ENCODE measurements at places on chromosomes 3 and 15.

- DNase-seq, result no peak
These were observed 22.5 kb downstream of the DMXL2 start for GRCh38 chr15:51600114-51600513.

GRCh38 chr15:79954661-79955060 is 16.3 kb downstream of the BCL2A1 start:
- DNase-seq, result peak; percentile 66

DNA sequence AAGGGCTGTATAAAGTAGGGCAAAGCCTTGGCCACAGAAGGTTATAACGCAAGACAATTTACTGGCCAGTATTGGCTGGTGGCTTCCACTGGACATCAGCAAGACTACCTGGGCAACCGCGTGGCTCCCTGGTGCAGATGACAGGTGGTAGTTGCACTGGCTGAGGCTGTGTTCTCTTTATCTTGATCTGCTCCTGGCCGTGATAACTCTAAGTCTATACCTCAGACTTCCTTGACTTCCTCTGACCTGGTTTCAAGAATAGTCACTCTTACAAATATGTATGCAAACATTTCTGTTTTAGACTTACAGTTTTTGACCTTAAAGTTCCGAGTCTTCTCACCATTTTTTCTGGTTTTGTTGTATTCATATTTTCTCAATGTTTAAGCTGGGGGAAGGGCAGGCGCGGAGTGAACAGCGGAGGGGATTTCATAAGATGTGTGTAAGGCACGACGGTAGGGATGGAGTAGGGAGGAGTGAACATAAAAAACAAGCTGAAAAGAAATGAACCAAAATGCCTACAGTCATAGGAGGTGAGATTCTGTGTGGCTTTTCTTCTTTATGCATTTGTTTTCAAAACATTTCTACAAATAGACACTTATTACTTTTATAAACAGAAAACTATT is 15.2 kb upstream of the TMEM212 start:
- no peak for DNase-seq

DNA sequence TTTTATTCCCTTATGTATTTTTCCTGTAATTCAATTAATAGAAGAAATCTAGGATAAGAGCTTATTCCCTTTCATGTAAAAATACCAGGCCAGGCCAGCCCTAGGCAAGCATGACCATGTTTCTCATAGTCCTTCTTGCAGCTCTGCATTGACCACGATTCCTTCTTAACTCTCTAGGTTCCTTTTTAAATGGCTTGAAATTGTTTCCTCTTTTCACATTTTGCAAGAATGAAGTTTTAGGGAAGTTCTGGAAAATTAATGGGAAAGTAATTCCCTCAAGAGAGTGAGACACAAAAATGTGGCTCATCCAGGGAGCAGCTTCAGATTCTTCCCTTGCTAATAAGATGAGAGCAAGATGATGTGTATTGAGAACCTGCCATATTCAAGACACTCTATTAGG is 116.5 kb upstream of the FGF7 start:
- no peak for DNase-seq

DNA sequence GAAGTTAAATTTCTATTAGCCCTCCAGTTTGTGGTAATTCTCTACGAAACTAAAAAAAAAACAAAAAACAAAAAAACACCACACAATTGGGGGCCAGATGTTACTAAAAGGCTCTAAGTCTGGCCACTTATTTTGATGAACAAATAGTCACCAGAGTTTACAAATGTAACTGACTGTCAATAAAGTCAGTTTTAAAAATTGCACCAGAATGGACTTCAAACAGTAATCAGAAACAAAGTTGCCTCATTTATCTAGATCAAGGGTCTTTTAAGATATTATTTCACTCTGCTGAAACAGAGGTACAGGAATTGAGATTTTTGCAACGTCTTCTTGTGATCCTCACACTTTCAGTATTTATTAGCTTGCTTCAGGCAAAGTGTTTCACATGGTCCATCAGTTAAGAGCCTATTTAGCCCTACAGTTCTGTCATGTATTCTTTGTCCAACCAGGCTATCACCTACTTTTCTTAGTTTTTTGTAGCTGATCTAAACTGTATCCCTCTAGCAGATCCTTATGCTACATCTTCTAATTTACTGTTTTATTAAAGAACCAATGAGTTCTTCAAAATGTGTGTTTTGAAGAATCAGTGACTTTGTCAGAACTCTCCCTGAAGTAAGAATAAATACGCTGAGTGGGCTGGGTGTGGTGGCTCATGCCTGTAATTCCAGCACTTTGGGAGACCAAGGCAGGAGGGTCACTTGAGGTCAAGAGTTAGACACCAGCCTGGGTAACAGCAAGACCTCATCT is 74.7 kb downstream of the ANKRD28 start:
- DNase-seq, result no peak

DNA sequence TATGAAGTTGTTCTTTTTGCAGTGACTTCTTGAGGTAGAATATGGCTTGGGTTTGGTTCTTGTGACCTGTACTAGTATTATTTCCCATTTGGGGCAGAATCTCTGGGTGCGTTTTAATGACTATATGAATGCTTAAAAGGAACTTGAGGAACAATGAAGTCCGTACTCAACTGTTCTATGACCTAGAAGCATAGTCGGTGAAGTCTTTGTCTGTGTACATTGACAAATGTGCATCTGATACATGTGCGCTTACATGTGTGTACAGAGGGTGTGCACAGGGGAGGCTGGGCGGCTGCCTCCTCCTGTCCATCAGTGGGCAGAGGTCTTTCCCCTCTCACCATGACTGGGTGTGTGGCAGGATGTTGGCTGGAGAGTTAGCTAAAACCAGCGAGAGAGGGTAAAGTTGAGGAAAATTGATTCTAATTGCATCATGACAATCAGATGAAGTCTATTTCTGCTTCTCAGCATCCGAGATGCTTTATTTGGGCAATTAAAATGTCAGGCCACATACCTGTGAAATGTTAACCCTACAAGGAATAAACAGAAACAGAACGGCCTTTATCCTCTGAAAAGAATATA is 1.0 kb upstream of the NR2F2 start:
- DNase-seq, result no peak

DNA sequence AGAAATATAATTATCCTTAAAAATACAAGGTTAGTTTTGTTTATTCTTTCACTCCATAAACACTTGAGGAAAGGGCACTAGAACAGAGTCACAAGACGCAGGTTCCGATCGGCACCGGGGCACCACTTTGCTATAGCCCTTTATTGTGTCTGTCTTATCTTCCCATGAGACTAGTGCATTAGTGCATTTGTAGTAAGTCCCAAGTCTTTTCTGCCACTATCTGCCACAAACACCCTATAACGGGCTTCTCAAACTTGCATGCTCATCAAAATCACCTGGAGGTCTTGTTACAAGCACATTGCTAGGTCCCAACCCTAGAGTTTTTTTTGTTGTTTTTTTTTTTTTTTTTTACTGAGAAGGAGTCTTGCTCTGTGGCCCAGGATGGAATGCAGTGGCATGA is 213.1 kb downstream of the FOXP1 start:
- no peak for DNase-seq

- no peak for DNase-seq
These were observed 72.6 kb upstream of the DPH6 start for GRCh38 chr15:35618260-35619188.

DNA sequence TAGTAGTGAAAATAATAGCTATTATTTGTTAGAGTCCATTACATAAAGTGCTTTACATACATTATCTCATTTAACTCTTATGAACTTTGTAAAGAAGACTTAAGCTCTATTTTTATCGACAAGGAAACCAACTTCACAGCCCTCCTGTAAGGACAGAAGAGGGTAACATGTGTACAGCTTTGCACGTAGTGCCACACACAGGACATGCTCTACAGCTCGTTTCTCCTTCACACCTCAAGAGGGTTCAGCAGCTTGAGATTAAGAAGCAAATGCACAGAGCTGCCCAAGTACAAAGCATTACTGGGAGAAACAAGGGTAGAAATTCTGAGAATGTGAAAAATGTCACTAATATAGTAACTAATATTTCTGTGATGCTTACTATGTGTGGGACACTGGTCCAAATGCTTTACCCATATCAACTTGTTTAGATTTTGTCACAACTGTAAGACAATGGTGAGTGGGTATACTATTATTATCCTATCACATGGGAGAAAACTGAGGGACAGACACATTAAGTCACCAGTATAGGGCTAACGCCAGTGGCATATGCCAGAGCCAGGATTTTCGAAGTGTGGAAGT is 327.8 kb downstream of the CTNNB1 start:
- no peak for DNase-seq

DNA sequence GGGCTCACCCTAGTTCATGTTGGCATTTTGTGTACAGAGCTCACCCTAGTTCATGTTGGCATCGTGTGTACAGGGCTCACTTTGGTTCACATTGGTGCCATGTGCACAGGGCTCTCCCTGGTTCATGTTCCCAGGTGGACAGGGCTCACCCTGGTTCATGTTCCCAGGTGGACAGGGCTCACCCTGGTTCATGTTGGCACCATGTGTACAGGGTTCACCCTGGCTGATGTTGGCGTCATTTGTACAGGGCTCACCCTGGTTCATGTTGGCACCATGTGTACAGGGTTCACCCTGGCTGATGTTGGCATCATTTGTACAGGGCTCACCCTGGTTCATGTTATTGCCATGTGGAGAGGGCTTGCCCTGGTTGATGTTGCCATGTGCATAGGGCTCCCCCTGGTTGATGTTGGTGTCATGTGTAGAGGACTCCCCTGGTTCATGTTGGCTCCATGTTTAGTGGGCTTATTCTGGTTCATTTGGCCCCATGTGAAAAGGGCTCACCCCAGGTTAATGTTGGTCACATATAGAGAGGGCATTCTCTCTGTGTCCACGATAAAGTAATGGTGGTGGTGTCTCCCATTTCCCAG is 31.7 kb upstream of the NR2C2 start:
- DNase-seq, result no peak

DNA sequence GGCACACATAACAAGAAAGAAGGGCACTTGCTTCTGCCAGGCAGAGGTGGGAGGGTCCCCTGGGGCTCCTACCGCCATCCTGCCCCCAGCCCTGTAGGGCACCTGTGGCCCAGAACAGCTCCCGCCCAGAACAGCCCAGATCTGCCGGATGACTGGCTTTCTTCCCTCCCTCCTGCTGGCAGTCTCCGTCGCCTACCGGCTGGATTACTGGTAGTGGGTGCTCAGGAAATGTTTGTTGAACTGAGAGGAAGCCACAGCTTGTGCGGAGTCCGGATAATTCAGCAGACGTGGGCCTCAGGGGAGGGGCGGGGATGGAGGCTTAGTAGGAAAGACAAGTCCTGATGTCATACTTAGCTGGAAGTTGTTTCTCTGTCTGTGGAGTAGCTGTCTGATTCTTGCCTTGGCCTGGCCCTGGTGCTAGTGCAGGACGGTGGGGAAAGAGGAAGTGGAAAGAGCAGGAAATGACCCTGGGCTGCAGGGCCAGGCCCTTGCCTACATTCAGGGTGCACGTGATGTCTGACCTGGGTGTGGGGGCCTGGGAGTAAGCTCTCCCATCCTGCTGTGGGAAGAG is 6.7 kb downstream of the CCDC9B start:
- peak; percentile 93 for DNase-seq

DNA sequence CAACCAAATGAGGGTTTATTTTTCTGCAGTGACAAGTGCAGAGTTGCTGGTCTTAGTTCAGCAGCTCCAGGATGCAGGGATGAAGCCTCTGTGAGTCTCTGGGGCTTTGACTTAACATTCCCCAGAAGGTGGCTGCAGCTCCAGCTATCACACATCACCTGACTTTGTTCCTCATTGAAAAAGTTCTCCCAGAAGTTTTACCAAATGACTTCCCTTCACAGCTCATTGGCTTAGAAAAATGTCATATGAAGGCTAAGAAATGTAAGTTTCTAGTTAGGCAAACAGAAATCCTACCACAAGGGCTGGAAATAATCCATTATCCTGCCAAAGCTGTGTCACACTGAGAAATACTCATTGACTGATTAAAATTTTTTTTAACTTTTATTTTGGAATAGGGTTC is 184.9 kb downstream of the MINAR1 start:
- no peak for DNase-seq

DNA sequence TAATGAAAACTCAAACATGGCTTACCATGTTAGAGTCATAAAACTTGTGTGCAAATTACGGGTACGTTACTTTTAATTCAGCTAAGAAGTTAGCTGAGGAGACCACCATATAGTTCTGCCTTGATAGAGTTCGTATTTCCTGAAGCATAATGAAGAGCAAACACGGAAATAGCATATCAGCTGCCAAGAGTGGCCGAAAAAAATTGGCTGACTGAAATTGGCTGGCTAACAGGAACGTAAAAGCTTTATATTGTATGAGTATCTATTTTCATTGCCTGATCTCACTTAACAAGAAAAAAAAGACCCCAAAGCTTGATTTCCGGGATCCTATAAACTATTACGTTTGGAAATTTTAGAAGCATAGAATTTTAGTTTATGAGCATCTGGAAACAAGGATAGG is 1222.9 kb downstream of the ZPLD1 start:
- DNase-seq, result no peak

- no peak for DNase-seq
These were observed 53.2 kb upstream of the KLF13 start for GRCh38 chr15:31273258-31273941.

DNA sequence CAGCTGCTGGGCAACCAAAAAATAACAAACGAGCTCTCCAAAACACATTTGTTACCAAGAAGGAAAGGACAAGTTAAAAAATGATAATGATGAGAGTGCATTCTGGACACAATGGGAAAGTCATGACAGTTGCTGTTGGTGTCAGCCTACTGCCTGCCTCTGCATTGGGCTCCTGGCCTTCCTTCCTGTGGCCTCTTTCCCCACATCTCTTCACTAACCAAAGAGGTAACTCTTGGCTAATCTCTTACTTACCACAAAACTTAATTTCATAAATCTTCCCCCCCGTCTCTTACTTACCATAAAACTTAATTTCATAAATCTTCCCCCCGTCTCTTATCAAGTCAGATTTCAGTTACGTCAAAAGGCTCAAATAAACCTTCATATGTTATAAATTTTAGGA is 58.6 kb downstream of the AGTR1 start:
- DNase-seq, result peak; percentile 30

DNA sequence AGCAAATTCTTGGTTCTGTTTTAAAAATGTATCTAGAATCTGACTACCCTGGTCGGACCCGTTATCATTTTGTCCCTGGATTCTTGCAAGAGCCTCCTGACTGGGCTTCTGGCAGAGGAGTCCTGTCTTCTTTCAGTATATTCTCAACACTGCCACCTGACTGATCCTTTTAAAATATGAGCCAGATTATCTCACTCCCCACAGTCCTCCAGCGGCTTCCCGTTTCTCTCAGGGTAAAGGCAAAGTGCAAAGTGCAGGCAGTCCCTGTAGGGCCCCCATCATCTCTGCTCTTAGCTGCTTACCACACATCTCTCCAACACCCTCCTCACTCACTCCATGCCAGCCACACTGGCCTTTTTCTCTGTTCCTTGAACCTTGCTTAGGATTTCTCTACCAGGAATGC is 28.4 kb downstream of the CRTC3 start:
- DNase-seq, result peak; percentile 20
